ENCODE measurements at places on chromosomes 6 and 20. TPM values are rescaled to one million over a fixed set of nuclear protein-coding genes. Genes with fewer than 3 reads are reported as not detected.

TCF21 gene
- 0.08 TPM for total RNA-seq

HCRTR2 gene
- total RNA-seq, result not detected

CD93 gene
- not detected for total RNA-seq

PTCRA gene
- total RNA-seq, result not detected

PDYN gene
- not detected for total RNA-seq

PRELID3B gene
- 57.3 TPM for total RNA-seq

MYB gene
- 0.98 TPM for total RNA-seq

ADGRB3 gene
- total RNA-seq, result not detected

ADGB gene
- not detected for total RNA-seq

SPTLC3 gene
- total RNA-seq, result 0.07 TPM

TULP4 gene
- 4.3 TPM for total RNA-seq

OR12D3 gene
- not detected for total RNA-seq

PXDC1 gene
- total RNA-seq, result 18.9 TPM

SLCO4A1 gene
- total RNA-seq, result 8.4 TPM

SLC44A4 gene
- total RNA-seq, result 0.16 TPM

CTAGE9 gene
- not detected for total RNA-seq

ZBP1 gene
- not detected for total RNA-seq

CNBD2 gene
- 6.4 TPM for total RNA-seq

DDAH2 gene
- 33.4 TPM for total RNA-seq

PRPH2 gene
- total RNA-seq, result not detected

TGM3 gene
- 0.03 TPM for total RNA-seq

UBD gene
- 0.46 TPM for total RNA-seq

OLIG3 gene
- total RNA-seq, result not detected
